H54 (cell line): ENCODE measurements at places on chromosomes 5 and 9.
A peak's percentile ranks its signal among the peaks of the same experiment; 100 is the strongest.

GRCh38 chr5:61631438-61631941, 299.4 kb downstream of the ZSWIM6 start:
- DNase-seq, result no peak

- no peak for DNase-seq
These were observed 1122.5 kb upstream of the WWC1 start for GRCh38 chr5:167168971-167169370.

DNA sequence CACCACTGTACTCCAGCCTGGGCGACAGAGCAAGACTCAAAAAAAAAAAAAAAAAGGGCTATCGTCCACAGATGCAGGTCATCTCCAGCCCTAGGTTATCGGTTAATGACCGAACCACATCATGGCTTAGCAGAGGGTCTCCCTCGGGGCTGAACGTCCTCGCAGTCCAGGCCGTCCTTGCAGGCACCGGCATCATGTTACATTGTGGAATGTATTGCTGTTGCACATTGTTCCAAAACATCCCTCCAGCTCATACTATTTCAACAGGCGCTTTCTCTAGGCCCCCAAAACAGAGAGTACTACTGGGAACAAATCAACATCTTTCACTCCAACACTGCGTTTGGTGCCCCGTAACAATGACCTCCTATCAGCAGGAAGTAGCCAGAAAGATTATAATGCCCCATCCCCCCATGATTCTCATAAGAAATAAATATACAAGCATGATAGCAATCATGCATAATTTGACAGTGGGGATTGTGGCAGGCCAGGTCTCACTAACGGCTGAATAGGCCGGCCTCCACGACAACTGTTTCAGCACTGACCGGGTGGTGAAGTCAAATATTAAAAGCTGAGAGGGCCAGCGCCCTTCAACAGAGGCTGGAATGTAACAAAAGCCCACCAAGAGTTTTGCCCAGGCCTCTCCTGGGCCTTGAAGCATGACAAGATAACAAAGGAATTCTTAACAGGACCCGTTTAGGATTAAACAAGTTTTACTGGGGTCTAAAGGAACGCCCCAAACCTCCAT, 1.1 kb upstream of the LCN9 start:
- no peak for DNase-seq

- no peak for DNase-seq
These were observed 120.4 kb downstream of the RAPGEF6 start for GRCh38 chr5:131514316-131515283.

- no peak for DNase-seq
These were observed 34.6 kb downstream of the NKX2-5 start for GRCh38 chr5:173200356-173200755.

- no peak for DNase-seq
These were observed 28.9 kb upstream of the LPCAT1 start for GRCh38 chr5:1552521-1553255.

DNA sequence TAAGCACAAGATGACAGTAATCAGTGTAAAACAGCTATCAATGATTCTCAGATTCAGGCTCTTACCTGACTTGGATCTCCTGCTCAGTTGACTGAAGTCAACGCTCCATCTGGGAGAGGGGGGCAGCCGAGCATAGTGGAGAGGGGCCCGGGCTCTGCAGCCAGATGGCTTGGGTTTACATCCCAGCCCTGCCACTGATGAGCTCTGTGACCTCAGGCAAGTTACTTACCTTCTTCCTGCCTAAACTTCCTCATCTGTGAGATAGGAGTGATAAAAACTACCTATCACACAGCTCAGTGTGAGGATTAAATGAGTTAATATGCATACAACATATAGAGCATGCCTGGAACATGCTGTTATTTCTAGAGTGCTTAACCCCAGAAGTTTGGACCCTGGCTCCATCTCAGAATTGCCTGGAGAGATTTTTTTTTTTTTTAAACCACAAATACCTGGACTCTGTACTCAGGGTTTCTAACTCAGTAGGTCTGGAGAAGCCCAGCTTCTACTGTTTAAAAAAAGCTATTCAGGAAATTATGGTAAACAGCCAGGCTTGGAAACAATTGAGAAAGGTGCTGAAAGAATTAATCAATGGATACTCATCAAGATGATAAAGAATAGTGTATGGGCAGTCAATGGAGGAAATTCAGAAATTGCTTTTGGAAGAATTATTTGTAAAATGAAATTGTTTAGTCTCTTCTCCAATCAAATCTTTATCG, 72.2 kb downstream of the ANKRD55 start:
- DNase-seq, result no peak

DNA sequence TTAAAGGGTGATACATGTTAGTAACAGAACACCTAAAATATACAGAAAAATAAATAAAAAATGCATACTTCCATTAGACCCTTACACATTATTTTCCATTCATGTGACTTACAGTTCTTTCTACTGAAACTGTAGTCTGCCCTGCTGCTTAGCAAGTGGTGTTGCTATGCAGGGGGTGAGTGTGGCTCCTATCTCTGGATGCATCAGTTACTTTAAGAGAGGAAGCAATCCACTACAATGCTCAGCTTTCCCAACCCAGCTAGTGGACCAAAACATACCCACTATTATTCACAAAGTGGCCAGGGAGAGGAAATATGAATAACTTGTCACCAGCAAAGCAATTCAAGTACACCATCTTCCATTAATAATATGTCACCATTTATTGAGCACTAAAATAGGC, 121.8 kb downstream of the DOCK2 start:
- DNase-seq, result no peak

DNA sequence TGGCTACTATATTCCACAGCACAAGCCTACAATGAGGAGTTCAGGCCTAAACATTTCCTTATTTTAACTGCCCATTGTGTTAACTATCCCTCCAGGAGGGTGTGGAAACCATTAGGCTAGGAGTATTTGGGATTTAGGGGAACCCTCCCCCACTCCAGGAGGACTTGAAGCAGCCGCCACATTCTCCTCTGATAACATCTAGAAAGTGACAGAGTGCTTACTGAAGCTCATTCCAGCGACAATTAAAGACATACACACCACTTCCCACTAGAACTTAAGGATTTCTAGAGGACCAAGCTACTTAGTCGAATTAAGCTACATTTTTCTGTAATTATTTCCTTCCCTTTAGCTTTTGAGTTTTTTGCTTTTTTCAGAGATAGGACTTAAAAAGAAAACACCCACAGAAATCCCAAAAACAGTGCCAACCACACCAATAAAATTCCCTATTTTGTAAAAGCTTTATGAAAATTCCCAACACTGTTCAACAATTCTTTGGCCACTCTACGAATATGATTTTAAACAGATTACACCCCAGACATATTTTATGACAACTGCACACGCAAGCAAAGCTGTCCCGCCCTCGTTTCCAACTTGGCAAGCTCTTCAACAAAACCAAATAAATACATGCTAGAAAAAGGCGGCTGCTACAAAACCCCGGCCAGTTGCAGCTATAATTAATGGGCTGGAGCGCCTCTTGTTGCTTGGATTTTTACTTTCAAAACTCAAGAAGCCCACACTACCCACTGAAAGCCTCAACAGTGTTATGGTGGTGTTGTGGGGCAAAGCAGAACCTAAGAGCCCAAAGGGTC, 4.5 kb downstream of the ROR2 start:
- DNase-seq, result no peak

GRCh38 chr5:89397096-89397495, 514.1 kb upstream of the MEF2C start:
- DNase-seq, result no peak

GRCh38 chr9:129235931-129236331, 57.9 kb upstream of the IER5L start:
- DNase-seq, result no peak

- no peak for DNase-seq
These were observed 179.5 kb upstream of the PPP1R2B start for GRCh38 chr5:156670615-156671014.

- DNase-seq, result peak; percentile 42
These were observed at the start of gene CHSY3 for GRCh38 chr5:129904102-129904666. Gene CHSY3, plus strand, starts transcription at chr5:129904465.

DNA sequence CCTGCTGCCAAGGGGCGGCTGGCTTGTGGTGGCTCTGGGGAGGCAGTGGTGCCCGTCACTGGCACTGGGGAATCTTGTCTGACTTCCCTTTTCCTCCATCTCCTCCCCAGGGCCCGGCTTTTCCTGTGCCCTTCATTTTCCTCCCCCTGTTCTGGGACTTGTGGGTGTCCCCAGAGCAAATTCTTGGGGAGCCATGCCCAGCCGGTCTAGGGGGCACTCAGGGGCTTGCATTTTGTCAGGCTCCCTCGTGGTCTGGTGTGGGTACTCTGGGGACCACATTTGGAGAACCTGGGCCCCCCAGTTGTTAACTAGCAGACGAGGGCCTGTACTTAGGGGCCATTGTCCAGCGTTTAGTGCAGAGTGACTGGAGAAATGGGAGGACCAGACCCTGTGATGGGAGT, 105.2 kb upstream of the IER5L start:
- DNase-seq, result no peak

DNA sequence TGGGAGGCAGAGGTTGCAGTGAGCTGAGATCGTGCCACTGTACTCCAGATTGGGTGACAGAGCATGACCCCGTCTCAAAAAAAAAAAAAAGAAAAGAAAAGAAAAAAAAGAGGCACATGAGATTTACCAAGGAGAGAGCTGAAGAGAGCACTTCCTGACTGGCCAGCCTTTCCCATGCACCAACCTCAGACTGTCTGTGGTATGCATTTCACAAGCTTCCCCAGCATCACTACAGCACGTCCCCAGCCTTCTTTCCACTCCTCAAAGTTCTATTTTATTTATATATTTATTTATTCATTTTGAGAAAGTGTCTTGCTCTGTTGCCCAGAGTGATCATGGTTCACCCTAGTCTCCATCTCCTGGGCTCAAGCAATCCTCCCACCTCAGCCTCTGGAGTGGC, 13.6 kb upstream of the FUBP3 start:
- no peak for DNase-seq

GRCh38 chr5:151724360-151724759, 34.1 kb downstream of the ATOX1 start:
- no peak for DNase-seq

GRCh38 chr5:112234000-112234399, 185.1 kb downstream of the EPB41L4A start:
- no peak for DNase-seq

DNA sequence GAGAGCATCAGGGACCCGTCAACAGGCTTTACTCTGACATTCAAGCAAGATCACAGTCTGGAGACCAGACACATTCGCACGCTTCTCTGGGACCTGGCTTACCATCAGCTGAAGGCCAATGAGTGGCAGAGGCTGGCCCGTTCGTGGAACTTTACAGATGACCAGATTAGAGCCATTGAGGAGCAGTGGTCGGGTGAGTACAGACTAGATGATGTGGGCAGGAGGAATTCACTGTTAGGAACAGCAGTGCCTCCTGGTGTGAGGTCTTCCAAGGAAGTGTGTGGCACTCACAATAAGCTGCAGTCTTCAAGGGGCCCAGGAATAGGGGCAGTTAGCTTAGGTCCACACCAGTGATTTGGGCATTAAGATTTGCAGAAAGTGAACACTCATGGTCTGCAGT, 50.4 kb downstream of the POC5 start:
- DNase-seq, result no peak

GRCh38 chr9:84121991-84122523, 141.5 kb downstream of the RMI1 start:
- DNase-seq, result no peak

GRCh38 chr5:78649211-78649695, 681 bp upstream of the LHFPL2 start:
- no peak for DNase-seq

DNA sequence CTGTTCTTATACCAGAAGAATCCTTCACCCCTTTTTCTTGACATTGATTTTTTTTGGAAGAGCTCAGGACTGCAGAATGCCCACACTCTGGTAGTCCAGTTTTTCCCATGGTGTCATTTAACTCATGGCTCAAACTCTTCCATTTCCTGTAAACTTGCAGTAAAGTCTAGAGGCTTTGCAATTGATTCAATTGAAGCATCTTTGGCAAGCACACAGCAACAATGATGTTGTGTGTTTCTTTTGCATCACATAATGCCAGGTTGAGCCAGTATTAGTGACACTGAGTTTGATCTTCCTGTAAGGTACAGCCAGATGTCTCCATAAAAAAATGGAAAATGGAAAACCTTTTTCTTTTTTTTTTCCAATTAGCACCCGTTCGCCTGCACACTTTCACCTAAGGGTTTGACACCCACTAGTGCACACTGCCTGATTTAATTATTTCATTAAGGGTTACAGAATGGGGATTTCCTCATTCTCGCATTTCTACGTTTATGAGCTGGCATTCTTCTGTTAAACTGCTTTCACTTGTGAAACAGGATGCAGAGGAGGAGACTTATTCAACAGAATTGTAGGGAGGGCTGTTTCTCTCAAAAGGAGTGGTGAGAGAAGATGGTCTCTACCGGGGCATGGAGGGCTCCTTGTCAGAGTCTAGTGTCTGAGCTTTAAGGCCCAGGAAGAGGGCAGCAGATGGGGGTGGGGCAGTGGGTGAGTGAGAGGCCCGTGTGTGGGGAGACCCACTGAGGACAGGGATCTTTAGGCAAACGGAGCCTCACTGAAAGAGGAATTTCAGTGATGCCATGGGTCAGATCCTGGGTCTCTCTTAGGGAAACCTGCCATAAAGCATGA, 2.2 kb upstream of the S1PR3 start:
- DNase-seq, result peak; percentile 60

DNA sequence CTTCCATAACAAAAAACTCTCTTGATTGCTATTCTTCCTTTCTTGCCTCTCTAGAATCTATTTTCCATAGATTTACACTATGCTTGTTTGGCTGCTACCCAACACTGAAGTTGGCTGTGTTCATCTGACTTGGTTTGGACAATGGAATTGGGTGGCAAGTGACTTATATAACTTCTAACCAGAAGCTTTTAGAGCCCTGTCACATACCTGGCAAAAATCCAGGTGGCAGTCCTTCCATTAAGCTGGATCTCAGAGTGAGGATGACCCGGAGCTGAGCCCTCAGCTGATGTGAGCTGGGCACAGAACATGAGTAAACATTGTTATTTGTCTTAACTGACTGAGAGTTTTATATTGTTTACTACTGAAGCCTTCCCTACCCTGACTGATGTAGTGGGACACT, 225.7 kb downstream of the TLR4 start:
- DNase-seq, result no peak

- DNase-seq, result no peak
These were observed 1121.6 kb downstream of the MAT2B start for GRCh38 chr5:164627021-164627420.

- DNase-seq, result no peak
These were observed 94.7 kb upstream of the ERCC6L2 start for GRCh38 chr9:95780751-95781150.
